ENCODE measurements at places on chromosomes 5 and 9.
A peak's percentile ranks its signal among the peaks of the same experiment; 100 is the strongest.

GRCh38 chr9:91834740-91835139 is 115.3 kb downstream of the ROR2 start:
- DNase-seq: no peak

DNA sequence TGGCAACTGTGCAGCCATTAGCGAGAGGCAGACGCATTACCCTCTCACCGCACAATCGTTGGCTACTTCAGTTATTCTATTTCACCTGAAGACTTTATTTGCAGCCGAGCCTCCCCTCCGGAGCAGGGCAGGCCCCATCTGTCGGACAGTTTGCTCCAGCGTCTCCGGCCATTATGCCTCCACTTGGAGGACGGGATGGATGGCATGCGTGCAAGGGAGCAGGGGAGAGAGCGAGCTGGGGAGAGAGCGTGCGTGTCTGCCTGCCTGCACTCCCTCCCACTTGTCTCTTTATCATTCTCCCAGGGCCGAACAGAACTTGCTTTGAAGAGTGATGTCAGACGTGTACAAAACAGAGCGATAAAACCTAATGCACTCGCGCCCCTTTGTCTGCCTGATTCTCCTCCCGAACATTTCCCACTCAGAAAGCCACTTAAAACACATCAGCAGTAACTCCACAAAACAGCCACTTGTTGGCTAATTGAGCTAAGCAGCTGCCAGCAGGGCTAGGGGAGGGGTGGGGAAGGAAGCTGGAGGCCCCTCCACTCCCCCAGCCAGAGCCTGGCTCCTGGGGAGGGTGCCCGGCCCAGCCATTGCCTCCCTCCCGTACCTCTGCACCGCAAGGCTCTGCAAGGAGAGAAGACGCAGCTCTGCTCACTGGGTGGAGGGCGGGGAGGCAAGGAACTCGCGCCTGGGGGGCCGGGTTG is 43.4 kb upstream of the FUBP3 start:
- DNase-seq: no peak

DNA sequence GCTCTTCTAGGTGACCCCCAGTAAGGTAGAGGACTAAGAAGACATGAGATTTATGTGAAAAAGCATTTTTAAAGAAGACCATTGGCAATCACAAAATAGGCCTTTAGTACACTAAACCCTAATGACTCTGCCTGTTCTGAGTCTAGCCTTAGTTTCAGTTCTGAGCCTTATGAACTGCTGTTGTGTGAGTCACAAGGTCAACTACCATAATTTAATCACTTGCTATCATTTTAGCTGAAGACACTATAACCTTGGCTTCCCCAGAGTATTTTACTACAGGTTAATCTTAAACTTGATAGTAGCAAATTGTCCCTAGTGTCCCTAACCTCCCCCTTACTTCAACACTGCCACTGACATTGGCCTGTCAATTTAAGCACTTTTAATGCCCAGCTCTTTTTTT is 34.4 kb downstream of the APC start:
- DNase-seq: no peak

- no peak for DNase-seq
Measured at GRCh38 chr5:148237785-148238417, 424 bp upstream of the MARCOL start.

- no peak for DNase-seq
Measured at GRCh38 chr9:4243877-4244812, 55.7 kb downstream of the GLIS3 start.

DNA sequence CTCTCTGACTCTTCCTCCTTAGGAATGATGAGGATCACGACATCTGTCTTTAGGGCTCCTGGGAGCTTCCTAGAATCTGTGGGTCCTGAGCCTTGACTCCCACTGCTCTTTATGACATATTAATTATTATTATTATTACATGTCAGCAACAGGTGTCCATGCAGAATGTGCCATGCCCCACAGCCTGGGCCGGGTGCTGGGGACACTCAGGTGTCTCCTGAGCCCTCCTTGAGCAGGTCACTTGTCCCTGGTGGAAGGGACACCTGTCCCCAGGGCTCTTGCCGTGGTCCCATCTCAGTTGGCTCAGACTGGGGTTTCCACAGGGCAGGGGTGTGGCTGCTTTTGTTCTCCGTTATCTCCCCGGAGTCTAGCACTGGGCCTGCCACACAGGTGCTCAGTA is 34.2 kb downstream of the PTGES start:
- no peak for DNase-seq

- DNase-seq: no peak
Measured at GRCh38 chr5:175893466-175893865, 22.1 kb downstream of the CPLX2 start.

GRCh38 chr9:2616692-2617377 is 4.8 kb upstream of the VLDLR start:
- no peak for DNase-seq

- no peak for DNase-seq
Measured at GRCh38 chr5:120091376-120091948, 372.6 kb upstream of the PRR16 start.

GRCh38 chr9:118809160-118809625 is 560.0 kb downstream of the BRINP1 start:
- no peak for DNase-seq

GRCh38 chr5:172110260-172110815 is 77.7 kb downstream of the STK10 start:
- DNase-seq: no peak

GRCh38 chr5:133297293-133297692 is 245.5 kb downstream of the HSPA4 start:
- no peak for DNase-seq

DNA sequence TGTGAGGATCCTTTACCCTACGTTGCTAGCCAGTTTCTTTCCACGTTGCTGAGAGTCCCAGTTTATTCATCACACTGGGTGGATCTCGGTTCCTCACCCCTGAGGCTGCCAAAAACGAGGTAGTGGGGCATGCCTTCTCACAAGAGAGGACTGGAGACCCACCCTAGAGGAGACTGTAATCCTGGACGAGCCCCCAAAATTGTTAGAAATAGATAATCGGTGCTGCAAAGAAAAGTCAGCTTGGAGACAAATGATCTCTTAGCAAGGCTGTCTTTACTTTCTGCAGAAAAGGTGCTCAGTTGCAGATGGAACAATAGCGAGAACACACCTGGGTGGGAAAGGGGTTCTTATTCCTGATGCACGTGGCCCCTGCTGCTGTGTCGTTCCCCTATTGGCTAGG is 101.8 kb downstream of the TMEM167A start:
- peak; percentile 11 for DNase-seq

DNA sequence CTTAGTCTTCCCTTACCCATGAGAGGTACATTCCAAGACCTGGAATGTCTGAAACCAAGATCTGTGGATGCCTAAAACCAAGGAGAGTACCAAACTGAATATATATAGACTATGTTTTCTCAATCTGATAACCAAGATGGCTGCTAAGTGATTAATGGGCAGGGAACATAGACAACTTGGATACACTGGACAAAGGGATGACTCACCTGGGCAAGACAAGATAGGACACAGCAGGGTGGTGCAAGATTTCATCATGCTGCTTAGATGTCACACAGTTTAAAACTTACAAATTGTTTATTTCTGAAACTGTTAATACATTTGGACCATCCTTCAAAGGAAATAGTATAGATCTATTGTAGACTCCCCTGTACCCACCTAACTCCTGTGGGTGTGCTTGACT is 130.9 kb downstream of the HTR1A start:
- no peak for DNase-seq

DNA sequence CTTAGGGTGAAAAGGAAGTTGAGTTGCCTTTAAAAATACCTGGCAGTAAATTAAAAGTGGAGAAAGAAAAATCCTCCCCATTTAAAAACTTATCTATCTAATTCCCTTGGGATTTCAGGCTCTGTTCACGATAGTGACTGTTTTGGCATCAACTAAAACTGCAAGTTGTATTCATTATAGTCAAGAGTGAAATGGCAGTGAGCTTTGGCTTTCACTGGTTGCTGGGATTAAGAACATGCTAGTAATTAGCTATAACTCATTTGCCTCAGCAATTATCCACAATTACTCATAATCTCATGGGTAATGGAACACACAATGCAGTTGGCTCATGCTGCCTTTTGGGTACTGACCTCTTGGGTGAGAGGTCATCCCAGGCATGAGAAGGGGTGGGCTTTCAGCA is 250.1 kb downstream of the GAS1 start:
- no peak for DNase-seq

GRCh38 chr9:135587658-135588057 is 26.1 kb downstream of the PAEP start:
- DNase-seq: no peak

DNA sequence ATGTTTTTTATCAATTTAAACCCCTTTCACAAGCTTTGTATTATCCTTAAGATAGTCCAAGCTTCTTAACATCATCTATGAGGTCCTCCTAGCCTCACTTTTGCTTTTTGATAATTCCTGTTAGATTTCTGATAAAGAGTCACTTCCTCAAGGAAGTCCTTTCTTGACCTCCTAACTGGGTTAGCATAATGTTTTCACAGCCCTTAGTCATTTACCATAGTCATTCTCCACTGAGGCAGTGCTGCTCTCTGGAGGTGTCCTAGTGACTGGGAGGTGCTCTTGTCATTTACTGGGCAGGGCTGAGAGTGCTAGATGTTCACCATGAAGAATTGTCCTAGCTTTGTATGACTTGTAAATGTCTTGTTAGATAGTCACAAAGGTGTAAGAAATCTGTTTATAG is 26.4 kb downstream of the TNPO1 start:
- no peak for DNase-seq

- no peak for DNase-seq
Measured at GRCh38 chr9:93505541-93506132, 52.3 kb upstream of the FAM120AOS start.

Measured in stimulated activated CD4-positive, alpha-beta T cell treated with anti-CD3 and anti-CD28 coated beads, TNF-alpha, amount 100 ng/mL, for 48 hours (primary cell).